ENCODE measurements at places on chromosomes 6 and 20. TPM values are rescaled to one million over a fixed set of nuclear protein-coding genes. Genes with fewer than 3 reads are reported as not detected.

MICA gene
- 31.0 TPM for total RNA-seq

PCNA gene
- total RNA-seq: 256 TPM

PCK1 gene
- not detected for total RNA-seq

TSHZ2 gene
- total RNA-seq: not detected

RBM24 gene
- 0.33 TPM for total RNA-seq

TSBP1 gene
- not detected for total RNA-seq

CASS4 gene
- 0.07 TPM for total RNA-seq

C20orf141 gene
- total RNA-seq: not detected

All from MG63 (cell line).